ENCODE measurements at places on chromosomes 12 and 14.

DNA sequence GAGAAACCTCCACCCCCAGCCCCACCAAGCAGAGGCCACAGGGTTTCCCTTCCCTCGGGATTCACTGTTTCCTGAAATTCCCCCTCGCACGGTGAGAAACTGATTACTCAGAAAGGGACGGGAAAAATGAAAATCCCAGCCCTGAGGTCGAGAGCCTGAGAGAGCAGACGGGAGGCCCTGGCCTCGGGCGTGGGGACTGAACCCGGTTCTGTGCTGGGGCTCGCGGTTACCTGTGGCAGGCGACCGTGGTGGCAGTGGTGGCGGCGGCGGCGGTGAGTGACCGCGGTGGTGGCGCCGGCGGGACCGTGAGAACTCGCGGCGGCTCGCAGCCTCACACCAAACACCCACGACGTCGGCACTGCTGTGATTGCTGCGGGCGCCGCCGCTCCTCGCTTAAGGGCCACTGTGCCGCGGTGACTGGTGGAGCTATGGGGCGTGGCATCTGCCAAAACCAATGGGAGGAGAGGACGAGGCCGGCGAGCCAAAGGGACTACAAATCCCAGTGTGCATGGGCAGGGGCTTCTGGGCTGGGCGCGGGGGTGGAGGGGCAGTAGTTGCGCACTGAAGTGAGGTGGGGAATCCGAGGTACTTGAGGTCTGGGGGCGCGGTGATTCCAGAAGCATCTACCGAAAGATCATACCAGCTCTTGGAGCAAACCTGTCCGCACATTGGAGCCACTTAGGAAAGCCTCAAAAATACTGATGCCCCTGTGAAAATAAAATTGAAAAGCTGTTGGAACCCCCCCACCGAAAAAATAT lies at the start of gene LGMN:
TSS of gene LGMN (minus strand) at position 369 of the 758 bp plus-strand sequence. CDS start 15,841 bp downstream, outside the sequence.
- DNase-seq: peak; percentile 70

DNA sequence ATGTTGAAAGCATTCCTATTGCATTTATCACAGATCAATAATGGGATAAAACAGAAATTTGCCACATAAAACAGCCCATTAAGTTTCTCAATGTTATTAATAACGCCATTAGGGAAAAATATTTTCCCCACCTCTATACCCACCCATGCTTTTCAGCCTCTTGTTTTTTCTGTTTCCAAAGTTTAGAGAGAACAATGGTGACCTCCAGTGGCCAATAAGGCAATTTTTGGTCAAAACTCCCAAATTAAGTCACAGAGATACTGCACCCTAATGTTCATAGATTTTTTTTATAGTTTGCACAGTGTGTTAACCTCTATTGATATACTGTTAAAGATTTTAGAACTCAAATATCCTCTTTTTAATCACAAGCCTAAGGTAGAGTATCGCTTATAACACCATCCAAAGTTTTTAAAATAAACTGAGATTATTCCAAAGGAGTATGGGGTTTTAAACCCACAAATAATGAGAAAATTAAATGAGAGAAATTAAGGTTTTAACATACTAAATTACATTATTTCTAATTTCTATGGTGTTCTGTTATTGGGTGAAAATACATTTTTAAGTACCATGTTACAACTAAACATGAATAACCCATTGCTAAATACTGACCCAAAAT lies 184.7 kb upstream of the DCN start:
- no peak for DNase-seq

DNA sequence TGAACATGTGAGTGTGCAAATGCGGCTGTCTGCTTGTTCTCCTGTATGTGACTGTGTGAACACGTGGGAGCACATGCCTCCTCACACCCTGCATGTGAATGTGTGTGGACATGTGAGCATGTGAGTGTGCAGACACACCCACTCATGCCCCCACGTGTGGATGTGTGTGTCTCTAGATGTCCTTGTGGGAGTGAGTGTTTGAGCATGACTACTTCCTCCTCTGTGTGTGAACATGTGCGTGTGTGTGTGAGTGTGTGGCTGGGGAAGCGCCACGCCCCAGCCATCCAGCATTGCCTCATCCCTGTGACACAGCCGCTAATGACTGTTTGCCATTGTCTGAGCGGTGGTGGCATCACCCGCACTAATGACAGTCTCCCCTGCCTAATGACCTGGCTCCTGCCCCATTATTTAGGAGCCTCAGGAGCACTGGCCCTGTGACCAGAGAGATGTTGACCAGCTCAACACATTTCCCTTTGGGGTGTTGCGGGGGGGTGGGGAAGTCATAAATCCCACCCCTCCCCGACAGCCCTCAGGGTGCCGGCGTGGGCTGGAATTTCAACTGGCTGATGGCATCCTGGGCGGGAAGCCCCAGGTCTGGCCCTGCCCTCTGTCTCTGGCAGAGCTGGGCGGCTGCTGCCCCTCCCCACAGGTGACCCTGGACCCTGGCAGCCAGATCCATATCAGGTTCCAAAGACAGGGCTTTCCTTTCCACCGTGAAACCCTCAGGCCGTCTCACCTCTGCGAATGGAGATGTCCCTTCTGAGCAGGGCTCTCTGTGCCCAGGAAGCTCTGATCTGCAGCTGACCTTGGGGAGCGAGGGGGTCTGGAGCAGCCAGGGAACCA lies 11.5 kb upstream of the KRT80 start:
- no peak for DNase-seq

DNA sequence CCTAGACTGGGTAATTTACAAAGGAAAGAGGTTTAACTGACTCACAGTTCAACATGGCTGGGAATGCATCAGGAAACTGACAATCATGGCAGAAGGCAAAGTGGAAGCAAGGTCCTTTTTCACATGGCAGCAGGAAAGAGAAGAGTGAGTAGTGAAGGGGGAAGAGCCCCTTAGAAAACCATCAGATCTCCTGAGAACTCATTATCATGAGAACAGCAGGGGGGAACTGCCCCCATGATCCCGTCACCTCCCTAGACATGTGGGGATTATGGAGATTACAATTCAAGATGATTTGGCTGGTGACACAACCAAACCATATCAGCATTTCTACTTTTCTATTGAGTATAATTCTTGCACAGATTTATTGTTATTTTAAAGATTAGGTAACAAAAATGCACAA lies 822.1 kb upstream of the FLRT2 start:
- no peak for DNase-seq

DNA sequence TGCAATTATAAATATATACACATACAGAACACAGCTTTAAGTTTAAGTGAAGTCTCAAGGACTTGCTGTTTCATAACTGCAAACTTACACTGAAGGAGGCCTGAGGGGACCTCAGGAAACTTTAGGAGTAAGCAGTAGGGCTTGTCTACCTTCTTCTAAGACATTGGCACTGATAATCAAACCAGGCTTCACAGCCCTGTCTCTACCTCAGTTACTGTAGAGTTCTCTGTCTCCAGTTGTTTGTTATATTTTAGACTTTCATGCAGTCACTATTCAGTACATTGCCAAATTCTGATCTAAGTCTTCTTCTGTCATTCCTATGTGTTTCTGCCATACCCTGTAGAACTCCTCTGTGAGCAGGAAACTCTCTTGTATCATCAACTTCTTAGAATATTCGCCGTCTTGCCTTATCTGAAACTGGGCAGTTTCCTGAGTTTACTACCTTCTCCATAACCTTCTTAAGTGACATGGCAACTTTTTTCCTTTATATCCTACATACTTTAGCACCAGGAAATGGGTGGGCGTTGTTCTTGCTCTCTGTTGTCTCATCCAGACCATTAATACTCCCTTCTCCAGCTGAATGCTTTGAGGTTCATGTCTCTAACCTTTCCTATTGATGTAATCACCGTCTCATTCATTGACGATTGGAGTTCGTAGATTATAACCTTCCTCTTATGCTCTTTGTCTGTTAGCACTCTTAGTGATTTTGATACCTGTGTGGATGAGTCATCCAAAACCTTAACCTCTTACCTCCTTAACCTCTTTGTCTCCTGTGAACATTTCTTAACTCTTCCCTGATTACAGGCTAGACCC lies 11.4 kb downstream of the APAF1 start:
- no peak for DNase-seq

DNA sequence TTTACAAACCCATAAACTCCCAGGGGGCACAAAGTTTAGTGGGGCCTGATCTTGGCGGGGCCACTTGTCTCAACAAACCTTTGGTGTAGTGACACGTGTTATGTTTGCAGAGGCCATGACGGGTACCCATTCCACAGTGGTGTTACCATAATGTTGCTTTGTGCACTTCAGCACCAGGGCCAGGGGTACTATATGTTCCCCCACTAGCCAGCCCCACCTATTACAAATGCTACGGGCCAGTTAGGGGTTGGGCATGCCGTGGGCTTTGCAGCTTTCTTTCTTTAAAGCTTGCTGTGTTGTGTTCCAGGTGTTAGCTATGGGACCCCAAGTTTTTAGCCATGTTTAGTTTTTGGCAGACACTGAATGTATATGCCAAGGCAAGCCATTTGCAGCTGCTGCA lies 30.8 kb upstream of the G2E3 start:
- DNase-seq: no peak

- no peak for DNase-seq
Observed at GRCh38 chr14:91383439-91383838, 34.2 kb downstream of the CCDC88C start.

GRCh38 chr12:2957816-2958431 lies 1.3 kb upstream of the TEAD4 start:
- DNase-seq: no peak

- DNase-seq: no peak
Observed at GRCh38 chr14:58488550-58488949, 61.0 kb downstream of the KIAA0586 start.

DNA sequence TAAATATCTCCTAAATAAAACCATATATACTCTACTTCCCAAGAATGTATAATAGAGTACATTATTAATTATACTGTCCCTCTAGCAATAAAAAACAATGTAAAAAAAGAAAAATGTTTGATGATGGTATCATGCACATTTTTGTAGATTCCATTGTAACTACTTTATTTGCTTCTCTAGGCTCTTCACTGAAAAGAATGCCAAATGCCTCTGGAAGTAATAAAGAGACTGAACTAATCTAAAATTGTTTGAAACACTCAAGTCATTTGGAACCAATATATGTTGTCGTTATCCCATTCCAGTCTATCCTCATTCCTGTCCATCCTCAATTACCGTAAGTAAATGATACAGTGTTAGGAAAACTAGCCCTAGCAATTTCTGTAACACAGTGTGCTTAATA lies 233.6 kb downstream of the C12orf50 start:
- no peak for DNase-seq

- DNase-seq: no peak
Observed at GRCh38 chr14:69582212-69582611, 7.5 kb upstream of the CCDC177 start.
